Lung (tissue), 17 donors: ENCODE measurements at places on chromosomes 6 and 20. TPM values are rescaled to one million over a fixed set of nuclear protein-coding genes. Genes with fewer than 3 reads are reported as not detected.

- peak; percentile 66 for DNase-seq
Measured at GRCh38 chr6:146543940-146544615, 445 bp downstream of the RAB32 start.

DNA sequence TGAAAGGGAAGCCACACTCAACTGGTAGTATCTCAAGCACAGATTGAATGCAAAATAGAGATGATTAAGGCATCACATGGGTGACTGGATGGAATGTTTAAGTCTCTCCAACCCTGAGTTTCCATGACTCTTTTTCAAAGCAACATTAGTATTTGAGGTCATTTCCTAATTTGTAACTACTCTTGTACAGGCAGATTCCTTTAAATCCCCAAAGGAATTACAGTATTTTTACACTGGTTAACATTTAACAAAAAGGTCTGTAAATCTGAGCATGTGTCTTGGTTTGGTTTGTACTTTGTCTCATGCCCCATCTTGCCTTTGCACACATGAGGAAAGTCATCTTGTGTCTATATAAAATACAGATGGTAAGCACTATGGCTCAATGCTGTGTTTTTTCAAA, 15.1 kb downstream of the RMND1 start:
- no peak for DNase-seq

DNA sequence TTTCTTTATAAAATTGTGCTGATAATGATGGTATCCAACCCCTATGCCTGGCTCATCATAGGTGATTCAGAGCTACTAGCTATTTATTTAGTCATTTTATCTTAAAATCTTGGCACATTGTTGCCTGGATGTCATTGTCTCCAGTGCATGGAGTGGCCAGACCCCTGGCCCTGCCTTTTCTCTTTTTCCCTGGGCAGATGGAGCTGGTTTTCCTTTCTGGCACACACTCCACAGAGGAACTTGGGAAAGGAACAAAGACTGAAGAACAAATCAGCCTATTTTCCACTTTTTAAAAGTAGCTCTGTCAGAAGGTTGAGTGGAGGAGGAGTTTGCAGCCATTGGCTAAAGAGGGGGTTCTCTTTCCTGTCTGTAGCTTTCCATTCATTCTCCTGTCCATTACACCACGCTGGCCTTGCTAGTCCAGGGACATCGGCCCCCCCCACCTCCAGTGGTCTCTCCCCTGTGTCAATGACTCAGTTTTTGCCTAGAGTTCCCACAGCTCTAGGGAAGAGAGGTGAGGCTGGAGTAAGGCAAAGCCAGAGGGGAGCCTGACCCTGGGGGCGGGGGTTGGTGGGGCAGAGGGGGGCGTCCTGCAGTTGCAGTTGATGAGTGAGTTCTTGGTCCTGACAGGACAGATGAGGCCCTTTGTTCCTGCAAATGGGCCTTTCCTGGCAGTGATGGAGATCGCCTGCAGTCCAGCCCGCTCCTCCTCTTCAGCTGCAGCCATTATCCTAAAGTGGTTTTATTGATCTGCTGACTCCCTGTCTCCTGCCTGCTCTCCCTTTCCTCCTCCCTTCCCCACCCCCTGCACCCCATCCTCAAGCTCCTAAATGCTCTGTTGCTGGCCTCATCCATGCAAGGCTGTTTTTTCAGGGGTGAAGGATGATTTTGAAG, 774.5 kb downstream of the DHX35 start:
- DNase-seq: no peak

DNA sequence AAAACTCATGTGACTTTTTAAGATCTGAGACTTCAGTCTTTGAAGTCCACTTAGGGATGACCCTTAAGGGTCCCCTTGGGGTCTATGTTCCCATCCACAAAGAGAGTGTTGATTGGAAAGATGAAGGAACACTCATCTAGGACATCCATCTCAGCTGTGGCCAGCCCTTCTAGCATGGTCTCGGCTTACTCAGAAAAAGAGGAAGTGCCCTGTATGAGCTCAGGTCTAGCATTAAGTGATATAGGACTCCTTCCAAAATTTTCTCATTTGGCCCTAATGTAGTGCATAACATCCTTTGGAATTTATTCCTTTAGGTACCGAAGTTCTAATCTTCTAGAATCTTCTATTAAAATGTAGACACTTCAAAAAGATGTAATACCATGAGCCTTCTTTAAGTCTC, 77.4 kb downstream of the NDUFAF5 start:
- no peak for DNase-seq

Gene CD83
- total RNA-seq: 31.1 TPM

Gene TAGAP
- 8.9 TPM for total RNA-seq

DNA sequence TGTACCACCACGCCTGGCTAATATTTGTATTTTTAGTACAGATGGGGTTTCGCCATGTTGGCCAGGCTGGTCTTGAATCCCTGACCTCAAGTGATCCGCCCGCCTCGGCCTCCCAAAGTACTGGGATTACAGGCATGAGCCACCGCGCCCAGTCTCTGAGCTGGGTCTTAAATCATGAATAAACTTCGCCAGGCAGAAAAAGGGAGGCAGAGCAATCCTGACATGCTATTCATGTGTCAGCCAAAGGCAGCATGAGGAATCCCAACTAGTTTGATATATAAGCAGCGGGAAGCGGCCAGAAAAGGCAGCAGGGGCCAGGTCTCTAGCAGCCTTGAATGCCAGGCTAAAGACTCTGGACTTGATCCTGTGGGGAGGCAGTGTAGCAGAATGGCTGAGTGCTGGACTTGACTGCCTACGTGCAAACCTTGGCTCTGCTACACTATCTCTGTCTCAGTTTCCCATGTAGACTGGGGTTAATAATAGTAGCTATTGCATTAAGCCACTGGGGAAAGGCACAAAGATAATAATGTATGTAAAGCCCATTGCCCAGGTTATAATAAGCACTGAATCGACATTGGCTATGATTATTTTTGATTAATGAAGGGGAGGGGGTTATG, 1.8 kb downstream of the PROCR start:
- no peak for DNase-seq

Gene RFX6
- total RNA-seq: not detected

Gene BPIFA1
- total RNA-seq: 59.6 TPM

Gene KCNK5
- total RNA-seq: 22.0 TPM

GRCh38 chr6:79927758-79928157, 19.6 kb downstream of the ELOVL4 start:
- no peak for DNase-seq

DNA sequence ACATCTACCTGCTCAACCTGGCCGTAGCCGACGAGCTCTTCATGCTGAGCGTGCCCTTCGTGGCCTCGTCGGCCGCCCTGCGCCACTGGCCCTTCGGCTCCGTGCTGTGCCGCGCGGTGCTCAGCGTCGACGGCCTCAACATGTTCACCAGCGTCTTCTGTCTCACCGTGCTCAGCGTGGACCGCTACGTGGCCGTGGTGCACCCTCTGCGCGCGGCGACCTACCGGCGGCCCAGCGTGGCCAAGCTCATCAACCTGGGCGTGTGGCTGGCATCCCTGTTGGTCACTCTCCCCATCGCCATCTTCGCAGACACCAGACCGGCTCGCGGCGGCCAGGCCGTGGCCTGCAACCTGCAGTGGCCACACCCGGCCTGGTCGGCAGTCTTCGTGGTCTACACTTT, 619 bp downstream of the SSTR4 start:
- DNase-seq: no peak

Gene C6orf118
- total RNA-seq: 17.4 TPM

Gene NELFCD
- total RNA-seq: 46.4 TPM

DNA sequence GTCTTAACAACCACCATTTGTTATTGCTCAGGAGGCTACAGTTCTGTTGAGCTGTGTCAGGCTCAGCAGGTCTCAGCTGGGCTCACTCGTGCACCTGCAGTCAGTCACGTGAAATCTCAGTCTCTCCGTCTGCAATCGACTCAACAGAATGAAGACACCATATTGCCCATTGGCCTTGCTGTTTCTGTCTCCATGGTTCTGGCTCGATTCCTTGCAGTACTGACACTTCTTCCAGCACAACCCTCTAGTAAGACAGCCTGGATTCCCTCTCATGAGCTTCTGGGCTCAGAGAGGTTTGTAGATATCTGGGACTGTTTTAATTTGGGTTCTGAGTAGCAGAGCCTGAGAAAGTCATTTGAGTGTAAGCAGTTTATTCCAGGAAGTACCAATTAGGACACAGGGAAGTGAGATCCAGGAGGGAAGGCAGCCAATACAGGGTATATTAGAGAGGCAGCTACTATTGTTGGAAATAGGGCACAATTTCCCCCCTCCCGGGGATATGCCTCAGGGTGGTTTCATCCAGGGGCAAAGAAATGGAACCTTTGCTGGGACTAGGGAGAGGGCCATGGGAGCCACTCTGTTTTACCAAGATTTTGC, 87.4 kb upstream of the RALGAPA2 start:
- DNase-seq: no peak

- no peak for DNase-seq
Measured at GRCh38 chr6:2990932-2991506, 8.7 kb upstream of the NQO2 start.

DNA sequence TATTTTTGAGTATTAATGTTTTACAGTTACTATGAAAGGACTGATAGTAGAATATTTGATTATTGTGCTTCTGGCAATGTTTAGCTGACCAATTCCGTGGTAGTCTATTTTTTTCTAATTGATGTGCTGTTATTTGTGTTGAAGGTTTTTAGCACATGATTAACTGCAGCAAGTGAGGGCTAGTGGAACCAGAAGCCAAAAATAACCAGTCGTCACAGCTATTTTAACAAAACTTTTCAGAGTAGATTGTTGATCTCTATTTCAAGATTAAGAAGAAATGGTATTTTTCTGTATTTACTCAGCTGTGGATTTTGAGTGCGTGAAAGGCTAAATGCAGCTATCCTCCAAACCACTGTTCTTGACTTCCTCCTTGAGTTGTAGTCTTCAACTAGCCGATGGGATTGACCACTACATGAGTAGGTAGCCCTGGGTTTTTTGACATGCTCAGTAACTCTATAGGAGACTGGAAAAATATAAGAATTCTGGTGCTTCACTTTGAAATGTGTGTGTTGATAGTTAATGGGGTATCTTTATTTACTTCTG, 258.0 kb downstream of the ZFAND3 start:
- DNase-seq: no peak

Gene WFDC9
- not detected for total RNA-seq

Gene NKX2-4
- total RNA-seq: not detected

Gene MICA
- 48.2 TPM for total RNA-seq

GRCh38 chr20:63567136-63567385, 7.0 kb downstream of the HELZ2 start:
- no peak for DNase-seq

DNA sequence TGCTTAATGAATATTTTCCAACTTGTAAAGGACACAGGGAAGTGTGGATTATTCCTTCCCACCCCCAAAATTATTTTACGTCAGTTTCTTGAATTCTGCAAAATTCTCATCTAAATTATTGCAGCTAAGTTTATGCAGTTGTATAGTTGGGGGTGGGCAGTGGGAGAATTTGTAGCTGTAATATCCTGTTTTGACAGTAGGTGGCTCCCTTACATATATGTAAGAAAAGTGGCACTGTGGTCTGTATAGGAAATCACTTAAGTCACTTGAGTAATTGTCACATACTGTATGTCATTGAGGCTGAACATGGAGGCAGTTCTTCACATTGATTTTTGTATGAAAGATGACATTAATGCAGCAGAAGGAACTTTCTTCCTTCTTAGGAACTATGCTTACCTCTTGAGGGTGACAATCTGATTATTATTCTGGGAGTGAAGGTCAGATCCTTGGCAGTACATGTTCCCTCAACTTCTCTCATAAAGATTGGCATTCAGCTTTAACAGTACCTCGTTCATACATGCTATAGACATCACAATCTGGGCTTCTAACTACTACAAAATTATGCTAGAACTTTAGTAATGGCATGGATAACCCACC, 14.6 kb upstream of the CFAP206 start:
- DNase-seq: peak; percentile 82

GRCh38 chr6:153858529-153858928, 180.5 kb upstream of the OPRM1 start:
- DNase-seq: no peak

GRCh38 chr20:12371990-12372389, 454.3 kb downstream of the BTBD3 start:
- no peak for DNase-seq
